Stimulated activated CD4-positive, alpha-beta T cell treated with anti-CD3 and anti-CD28 coated beads, Interleukin-15, amount 100 ng/mL, for 1 hour (primary cell): ENCODE measurements at places on chromosomes 4 and X.

GRCh38 chrX:24561121-24561520 is 86.0 kb downstream of the PCYT1B start:
- DNase-seq: no peak

DNA sequence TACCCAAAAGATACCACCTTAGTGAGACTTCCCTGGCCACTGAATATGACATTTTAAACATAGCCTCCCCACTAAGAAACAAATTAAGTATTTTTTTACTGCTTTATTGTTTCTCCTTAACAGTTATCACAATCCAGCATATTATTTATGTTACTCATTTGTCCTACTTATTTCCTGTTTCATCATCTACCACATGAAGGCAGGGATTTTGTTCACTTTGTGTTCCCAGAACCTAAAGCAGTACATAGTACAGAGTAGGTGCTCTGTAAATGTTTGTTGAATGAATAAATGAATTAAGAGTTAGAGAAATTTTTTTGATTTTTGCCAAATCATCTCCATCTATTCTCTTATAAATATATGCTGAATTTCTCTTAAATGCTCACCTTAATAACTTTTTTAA is 318.4 kb upstream of the GIMD1 start:
- no peak for DNase-seq

DNA sequence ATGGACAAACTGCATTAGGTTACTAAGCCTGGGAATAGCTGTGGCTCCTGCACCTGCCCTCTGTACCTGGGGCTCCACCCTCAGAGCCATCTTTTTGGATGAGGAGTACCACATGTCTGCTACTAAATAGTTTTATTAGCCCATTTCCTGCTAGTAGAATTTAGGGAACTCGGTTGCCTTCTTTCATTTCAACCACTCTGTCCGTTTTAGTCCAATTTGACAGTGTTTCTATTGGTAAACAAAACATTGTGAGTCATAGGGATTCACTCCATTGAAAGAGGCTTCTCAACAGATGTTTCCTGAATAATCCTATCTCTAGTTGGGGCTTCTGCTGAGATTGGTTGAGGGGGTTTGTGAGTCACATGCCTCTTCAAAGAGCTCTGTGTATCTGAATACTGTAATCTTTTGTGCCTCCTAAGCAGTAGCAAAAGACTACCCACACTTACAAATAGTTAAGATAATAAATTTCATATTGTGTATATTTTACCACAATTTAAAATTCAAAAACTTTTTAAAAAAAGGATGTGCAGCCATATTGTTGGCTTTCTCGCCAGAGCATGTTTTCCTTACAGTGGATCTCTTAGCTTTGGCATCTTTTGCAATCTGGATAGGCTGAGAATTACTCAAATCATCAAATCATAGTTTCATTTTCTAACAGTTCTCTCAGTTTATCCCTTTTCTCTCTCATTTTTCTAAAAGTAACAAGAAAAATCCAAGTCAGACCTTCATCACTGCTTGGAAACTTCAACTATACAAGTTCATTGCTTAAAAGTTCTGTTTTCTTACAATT is 9.9 kb downstream of the FAM200B start:
- DNase-seq: no peak

DNA sequence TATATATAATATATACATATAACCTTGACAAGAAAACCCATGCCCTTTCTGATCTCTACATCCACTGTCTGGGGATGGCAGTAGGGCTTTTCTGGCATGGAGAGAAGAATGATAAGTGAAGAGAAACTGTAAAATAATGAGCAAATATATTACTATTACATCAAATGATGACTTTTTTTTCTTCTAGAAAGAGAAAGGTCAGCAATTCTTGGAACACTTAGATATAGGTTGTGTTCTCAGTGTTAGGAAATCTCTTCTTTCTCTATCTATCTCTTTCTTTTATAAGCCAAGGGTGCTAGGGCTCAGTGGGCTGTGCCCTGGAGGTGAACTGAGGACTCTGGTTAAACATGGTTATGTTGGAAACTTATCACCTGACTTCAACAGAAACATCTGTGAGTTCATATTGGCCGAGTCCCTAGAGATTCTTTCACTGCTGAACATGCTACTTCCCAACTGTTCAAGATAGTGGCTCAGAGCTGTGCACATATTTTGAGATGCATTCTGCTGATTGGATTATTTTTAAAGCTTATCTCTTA is 265.1 kb downstream of the GBA3 start:
- no peak for DNase-seq

DNA sequence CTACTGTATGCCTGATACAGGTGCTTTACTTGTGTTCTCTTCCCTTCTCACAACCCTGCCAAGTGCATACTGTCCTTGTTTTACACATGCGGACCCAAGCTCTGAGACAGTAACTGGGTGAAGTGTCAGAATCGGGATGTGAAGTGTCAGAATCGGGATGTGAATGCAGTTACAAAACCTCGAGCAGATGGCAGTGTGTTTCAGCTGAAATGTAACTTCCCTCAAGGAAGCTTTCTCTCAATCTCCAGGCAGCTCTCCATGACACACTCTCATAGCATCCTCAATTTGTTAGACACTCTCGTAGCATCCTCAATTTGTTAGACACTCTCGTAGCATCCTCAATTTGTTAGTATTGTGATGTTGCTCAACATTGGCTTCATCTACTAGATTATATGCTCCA is 1.1 kb upstream of the HPSE start:
- DNase-seq: no peak

DNA sequence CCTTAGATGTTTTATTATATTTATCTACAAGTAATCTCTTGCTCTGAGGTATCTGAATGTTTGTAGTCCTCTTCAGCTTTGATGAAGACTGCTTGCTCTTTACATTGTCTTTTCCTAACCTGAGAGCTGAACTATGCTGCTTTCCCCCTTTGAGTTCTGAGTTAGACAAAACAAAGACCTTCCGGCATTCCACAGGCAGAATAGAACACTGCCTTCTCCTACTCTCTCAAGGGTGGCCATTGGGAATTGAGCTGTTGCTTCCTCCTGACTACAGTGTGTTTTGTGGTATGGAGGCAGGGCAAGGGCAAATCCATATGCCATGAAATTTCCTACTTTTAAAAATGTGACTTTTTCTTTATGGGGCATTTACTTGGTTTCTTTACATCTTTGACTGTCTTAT is 841.0 kb downstream of the FAM133A start:
- DNase-seq: no peak

- DNase-seq: no peak
These were observed 20.4 kb downstream of the FAM184B start for GRCh38 chr4:17761062-17761461.

GRCh38 chr4:40722576-40723161 is 27.1 kb upstream of the NSUN7 start:
- no peak for DNase-seq

- no peak for DNase-seq
These were observed 66.2 kb downstream of the BEX3 start for GRCh38 chrX:103442536-103442901.

DNA sequence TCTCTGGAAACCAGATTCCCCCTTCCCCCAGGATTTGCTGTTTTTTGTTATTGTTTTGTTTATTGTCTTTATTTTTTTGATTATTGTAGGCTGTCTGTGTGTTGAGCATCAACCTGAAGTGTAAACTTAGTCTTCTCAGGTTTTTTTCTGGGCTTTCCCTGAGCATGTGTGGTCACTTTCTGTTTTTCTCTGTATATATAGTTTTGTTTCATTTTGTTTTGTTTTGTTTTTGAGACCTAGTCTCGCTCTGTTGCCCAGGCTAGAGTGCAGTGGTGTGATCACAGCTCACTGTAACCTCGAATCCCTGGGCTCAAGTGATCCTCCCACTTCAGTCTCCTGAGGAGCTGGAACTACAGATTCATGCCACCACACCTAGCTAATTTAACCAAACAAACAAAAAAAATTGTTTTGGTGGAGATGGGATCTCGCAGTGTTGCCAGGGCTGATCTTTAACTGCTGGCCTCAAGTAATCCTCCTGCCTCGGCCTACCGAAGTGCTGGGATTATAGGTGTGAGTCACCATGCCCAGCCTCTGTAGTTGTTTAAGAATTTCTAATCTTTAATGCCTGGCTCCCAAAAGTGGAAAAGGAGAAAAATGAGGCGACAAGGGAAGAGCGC is 9.1 kb downstream of the IL13RA1 start:
- no peak for DNase-seq

DNA sequence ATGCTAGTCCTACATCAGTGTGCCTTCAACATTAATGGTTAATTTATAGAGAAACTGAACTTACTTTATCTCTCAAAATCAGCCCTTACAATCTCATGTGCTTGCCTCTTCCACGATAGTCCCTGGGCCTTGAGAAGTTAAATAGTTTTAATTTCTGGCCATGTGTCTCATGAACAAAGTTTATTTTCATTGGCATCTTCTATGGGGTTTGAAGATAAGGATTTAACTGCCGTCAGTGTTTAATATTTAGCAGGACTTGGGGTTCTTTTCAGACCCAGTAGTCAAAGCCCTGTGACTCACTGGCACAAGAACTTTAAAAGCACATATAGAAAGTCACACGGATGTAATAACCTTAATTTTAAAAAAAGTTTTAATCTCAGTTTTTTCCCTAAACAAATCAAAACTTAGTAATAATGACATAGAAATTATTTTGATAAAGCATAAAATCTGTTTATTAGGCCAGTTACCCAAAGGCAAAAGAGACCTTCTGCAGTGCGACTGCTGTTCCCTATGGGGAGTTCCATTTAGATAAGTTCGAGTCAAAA is 10.1 kb upstream of the MPP1 start:
- DNase-seq: no peak

- DNase-seq: no peak
These were observed 2.2 kb downstream of the PAQR3 start for GRCh38 chr4:78936989-78937388.

DNA sequence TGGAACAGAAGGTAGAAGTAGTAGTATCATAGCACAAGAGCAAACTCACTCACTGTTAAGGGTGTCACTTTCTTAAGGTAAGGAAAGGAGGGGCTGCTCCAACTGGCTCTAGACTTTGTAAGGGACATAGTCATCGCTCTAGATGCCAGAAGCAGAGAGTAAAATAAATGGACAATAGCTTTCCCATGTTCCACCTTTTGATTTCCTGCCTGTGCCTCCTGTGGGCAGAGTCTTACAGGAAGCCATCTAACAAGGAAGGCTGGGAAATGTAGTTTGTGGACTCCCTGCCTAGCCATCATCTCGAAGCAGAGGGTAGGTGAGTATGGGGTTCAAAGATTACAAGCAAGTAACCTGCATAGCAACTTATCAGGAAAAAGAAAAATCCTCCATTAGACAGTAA is 1.7 kb upstream of the METTL14 start:
- DNase-seq: no peak

DNA sequence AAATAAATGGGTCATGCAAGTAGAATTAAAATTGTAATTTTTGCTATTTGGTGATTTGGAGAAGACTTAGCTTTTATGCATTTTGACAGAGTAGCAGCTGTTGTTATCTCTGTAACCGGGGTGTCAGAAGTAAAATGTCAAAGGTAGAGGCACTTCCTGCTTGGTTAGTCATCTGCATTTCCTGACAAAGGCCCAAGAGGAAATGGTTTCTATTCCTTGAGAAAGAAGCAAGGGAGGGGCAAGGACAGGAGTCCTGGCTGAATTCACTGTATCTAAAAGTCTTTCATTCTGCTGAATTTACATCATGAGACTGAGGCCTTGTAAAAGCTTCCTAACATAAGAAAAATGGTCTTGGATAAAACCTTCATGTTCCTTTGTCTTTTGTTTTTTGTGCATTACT is 550.9 kb upstream of the BOD1L1 start:
- DNase-seq: no peak

GRCh38 chr4:172998527-172999469 is 169.8 kb upstream of the GALNT7 start:
- no peak for DNase-seq

DNA sequence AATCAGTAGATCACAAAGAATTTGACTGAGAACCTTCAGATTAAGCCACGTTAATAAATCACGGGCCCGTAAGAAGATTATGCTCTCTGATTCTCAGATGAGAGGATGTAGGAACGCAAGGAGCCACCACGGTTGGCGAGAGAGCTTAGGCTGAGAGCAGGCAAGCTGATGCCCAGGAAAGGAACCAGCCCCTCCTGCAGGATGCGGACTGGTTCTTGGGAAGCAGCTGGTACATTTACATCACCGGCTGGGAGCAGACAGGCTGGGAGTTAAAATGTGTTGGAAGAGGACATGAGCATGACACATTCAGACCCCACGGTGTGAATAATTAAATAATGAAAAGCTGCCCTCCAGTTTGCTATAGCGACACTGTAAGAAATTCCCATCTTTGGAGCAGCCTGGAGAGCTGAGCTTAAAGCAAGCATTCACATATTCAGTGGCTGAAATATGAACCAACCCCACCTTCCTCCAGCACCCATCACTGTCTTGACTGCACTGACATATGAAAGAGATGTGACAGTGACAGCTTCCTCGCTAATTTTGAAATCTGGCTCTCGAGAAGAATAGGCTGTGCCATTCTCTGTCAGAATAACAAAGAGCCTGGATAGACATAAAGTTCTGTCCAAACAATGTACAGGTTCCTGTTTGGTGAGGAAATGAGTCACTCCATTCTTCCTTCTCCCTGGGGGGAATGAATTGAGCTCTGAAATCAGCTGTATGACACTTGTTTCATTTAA is 33.1 kb downstream of the LNX1 start:
- DNase-seq: no peak

DNA sequence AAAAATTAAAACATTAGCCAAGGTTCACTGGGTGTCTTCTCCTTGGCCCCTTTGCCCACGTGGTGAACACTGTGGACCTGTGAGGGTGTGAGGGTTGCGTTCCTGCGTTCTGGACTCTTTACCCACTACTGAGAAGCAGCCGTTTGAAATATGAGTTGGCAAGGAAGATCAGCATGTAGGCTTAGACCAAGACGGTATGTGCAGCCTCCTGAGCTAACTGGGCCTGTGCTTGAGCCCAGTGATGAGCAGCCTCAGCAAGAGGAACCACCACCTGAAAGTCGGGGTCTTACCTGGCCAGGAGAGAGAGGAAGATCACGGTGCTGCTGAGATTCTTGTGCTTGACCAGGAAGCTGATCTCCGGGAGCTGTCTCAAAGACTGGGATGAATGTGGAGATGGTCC is 19.5 kb downstream of the RGS12 start:
- DNase-seq: no peak

GRCh38 chr4:79170077-79170476 is 155.8 kb downstream of the NAA11 start:
- DNase-seq: no peak

- no peak for DNase-seq
These were observed 44.9 kb upstream of the STIM2 start for GRCh38 chr4:26815706-26816105.

DNA sequence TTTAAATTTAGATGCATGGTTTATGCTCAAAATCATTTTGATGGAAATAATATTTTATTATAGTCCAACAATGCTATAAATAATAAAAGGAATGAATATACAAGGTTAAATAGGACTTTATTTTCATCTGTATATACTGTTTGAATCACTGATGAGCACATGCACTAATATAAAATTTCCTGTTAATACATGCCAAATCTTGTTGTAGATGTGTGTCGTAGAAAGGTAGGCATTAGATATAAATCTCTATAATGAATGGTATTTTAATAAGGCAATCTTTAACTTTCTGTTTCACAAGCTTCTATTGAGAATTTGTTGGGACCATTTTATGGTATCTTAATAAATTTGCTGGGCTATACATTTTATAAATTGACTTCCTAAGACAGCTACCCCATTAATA is 868.8 kb downstream of the CCSER1 start:
- DNase-seq: no peak
